Activated CD4-positive, alpha-beta T cell treated with anti-CD3 and anti-CD28 coated beads, Interleukin-2, amount 50 U/mL, for 1 hour (primary cell): ENCODE measurements at places on chromosomes 4 and X.
A peak's percentile ranks its signal among the peaks of the same experiment; 100 is the strongest.

GRCh38 chrX:53724872-53725271, 38.4 kb upstream of the HUWE1 start:
- DNase-seq: no peak

GRCh38 chr4:151879705-151880445, 119.1 kb upstream of the GATB start:
- no peak for DNase-seq

DNA sequence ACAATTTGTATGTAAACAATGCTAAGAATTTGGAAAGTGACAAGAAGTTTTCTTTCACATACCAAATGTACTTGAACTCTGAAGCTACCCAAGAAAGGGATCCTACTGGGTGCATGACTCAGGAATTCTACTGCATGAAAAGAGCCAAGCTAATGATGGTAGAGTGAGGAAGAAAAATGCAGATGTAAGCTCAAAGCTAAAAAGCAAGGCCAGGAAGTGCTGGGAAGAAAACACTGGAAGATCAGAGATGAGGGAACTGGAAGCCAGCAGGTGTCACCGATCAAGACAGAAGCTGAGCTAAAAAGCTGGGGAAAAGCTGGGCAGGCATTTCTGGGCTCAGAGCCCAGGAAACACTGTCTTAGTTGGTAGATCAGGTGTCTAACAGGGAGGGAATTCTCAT, 449.1 kb downstream of the NKX6-1 start:
- no peak for DNase-seq

- no peak for DNase-seq
Measured at GRCh38 chr4:150140774-150141400, 62.6 kb downstream of the DCLK2 start.

GRCh38 chr4:154822775-154823174, 41.7 kb downstream of the RBM46 start:
- DNase-seq: no peak

GRCh38 chrX:134338527-134338926, 101.5 kb downstream of the CCDC160 start:
- DNase-seq: no peak

GRCh38 chrX:30659421-30659820, 6.2 kb downstream of the GK start:
- DNase-seq: no peak

GRCh38 chr4:36241771-36242170, 2.5 kb downstream of the ARAP2 start:
- DNase-seq: no peak

DNA sequence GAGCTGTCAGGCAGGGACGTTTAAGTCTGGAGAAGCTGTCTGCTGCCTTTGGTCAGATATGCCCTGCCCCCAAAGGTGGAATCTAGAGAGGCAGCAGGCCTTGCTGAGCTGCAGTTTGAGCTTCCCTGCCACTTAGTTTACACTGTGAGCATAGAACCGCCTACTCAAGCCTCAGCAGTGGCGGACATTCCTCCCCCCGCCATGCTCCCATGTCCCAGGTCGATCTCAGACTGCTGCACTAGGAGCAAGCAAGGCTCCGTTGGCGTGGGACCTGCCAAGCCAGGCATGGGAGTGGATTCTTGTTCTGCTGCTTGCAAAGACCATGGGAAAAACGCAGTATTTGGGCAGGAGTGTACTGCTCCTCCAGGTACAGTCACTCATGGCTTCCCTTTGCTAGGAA, 24.3 kb downstream of the PLK4 start:
- DNase-seq: no peak

- DNase-seq: no peak
Measured at GRCh38 chr4:2248044-2248780, 6.3 kb upstream of the HAUS3 start.

GRCh38 chr4:84498203-84498934, 723 bp downstream of the NKX6-1 start:
- no peak for DNase-seq

DNA sequence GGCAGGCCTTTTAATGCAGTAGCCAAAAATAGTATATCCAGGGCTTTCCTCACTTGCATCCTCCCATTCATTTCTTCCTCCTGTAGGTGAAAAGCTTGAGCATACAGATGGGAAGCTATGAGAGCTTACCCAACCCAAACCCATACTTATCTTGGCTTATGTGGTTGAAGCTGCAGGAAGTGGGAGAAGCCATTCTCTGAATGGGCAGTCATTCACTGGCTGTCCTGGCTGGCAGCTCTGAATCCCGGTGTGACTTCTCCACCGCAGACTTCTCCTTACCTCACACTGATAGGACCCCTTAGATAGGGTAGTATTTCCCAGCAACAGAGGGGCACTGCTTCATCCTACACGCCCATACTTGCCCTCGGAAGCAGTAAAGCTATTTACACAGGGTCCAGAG, 125.4 kb downstream of the AMMECR1 start:
- no peak for DNase-seq

- DNase-seq: no peak
Measured at GRCh38 chrX:127276326-127276725, 456.8 kb downstream of the PRR32 start.

DNA sequence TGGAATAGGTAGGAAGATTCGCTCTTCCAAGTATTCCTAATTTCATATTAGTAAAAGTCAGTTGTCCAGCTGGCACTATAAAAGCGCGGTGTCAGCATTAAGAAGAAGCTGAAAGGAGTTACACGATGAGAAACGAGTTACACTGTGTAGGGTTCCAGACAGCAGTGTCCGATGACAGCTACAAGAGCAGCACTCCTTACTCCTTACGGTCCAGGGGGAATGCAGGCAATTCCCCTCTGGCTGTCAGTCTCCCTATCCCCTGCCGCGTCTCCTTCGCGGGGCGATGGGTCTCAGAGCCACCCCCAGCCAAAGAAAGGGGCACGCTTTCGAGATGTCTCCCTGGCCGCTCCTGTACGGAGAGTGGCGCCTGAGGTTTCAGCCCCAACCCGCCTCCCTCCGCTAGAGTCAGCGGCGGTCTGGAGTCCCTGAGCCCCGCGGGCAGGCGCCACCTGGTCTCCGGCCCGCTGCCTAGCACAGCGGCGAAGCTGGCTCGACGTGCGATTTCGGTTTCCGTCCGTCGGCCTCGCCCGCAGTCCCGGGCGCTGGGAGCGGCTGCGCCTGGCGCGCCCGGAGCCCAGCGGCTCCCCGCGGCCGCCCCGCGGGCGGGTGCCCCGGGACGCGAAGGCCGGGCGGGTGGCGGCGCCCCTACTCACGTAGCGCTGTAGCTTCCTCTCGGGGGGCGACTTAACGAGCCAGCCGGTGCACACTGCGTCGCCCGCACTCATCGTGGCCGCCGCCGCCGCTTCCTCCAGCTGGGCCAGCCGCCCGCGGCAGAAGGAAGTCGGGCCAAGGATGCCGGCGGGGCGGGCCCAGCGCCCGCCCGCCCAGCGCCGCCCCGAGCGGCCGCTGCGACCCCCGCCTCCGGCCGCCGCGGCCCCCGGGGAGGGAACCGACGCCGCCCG, at the start of gene GAB3:
TSS of gene GAB3 (minus strand) at position 777 of the 902 bp plus-strand sequence. CDS start at position 725, 52 bp downstream.
- no peak for DNase-seq

- no peak for DNase-seq
Measured at GRCh38 chr4:108276690-108277089, 108.0 kb upstream of the LEF1 start.

GRCh38 chr4:107283587-107284559, 247.8 kb upstream of the DKK2 start:
- DNase-seq: no peak

DNA sequence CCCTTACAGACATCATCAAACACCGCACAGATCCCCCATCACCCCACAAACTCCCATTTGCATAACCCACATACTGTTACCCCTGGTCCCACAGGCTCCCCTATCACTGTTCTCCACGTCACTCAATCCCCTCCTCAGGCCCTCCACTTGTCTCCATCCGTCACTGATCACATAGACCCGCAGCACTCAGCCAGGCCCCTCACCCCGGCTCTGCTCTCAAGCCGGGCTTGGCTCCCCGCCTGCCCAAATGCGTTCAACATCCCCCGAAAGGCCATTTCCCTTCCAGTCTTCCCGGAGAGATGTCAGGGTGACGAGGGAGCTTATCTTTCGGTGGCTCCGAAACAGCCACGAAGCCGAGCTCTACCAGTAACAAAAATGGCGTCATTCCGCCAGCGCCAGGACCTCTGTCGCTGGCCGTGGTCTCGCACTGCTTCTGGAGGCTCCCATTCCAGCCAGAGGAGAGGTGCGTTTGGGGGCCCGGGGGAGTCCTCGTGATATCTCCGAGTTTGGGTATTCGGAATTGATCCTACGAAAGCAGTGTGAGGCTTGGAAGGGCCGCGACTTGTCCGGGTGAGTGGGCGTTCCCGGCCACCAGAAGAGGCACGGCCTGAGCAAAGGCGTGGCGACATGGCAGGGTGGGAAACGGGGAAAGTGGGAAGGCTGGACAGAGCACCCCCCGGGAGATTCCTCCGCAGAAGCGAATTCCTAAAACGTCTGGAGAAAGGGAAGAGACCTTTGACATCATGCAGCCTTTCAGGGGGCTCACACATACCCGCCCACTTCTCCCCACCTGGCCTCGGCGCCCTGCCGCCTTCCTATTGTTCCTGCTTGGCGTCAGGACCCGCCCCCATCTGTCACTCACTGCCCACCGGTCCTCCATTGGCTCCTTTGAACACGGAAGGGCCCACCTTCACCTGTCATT, at the start of gene ZNF630:
TSS of gene ZNF630 (minus strand) at position 577 of the 922 bp plus-strand sequence. CDS start 4,754 bp downstream, outside the sequence.
- peak; percentile 33 for DNase-seq
